ENCODE measurements at places on chromosomes 6 and 20.
A peak's percentile ranks its signal among the peaks of the same experiment; 100 is the strongest.

- DNase-seq = no peak
These were observed 3.5 kb upstream of the DEFB110 start for GRCh38 chr6:50025258-50025657.

DNA sequence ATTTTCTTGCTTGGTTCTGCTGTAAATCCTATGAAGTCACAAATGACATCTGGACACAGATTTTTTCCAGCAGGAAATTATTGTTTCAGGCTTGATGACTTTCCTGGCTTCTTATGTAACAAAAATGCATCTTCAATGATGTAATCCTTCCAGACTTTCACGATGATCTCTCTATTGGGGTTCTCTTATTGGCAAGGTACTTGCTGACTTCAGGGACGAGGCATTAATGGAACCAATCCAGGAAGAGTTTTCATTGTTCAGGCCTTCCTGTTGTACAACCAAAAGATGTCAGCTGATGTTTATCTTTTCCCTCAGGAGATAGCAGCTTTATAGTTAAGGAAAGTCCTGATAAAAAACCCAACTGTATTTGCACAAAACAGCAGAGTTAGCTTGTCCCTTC is 118.5 kb upstream of the MMS22L start:
- DNase-seq = peak; percentile 7

- no peak for DNase-seq
These were observed at the start of gene MUC22 for GRCh38 chr6:31010393-31011060. Gene MUC22, plus strand, starts transcription at chr6:31010474. Its CDS starts 233 bp downstream, at chr6:31010707.

GRCh38 chr6:109053336-109053735 is 41.3 kb downstream of the SESN1 start:
- DNase-seq = no peak

GRCh38 chr20:13990465-13990864 is at the start of gene SEL1L2:
Gene SEL1L2, minus strand, starts transcription at chr20:13990614. Its CDS starts 80 bp downstream, at chr20:13990534.
- DNase-seq = no peak

GRCh38 chr6:134669485-134669884 is 280.4 kb downstream of the ALDH8A1 start:
- no peak for DNase-seq

DNA sequence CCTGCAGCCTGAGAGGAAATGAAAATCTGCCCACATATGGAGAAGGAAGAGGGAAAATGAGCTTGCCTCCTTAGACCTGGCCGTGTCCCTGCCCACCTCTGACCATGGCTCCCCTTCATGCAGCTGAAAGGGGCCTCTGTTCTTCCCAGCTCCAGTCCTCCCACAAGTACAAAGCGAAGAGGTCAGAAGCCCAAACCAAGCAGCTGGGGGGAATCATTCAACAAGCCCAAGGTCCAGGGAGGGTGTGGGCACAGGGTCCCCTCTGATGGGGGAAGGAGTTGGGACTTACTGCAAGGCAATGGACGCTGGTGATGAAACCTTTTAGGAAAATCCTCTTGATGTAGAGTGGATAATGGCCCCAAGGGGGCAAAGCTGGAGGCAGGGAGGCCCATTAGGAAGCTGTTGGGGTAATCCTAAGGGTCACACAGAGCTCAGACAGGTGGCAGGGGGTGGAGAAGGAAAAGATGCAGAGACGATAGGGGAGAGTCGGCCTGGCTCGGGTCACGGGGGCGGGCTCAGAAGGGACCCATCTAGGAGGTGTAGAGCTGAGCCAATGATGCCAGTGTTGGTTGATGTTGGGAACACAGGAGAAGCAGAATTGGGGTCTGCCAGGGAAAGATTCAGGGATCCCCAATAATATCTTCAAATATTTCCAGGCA is 16.1 kb upstream of the GRM4 start:
- no peak for DNase-seq

- no peak for DNase-seq
These were observed 9.3 kb downstream of the NDRG3 start for GRCh38 chr20:36736451-36737182.

- DNase-seq = no peak
These were observed 119.6 kb downstream of the SCML4 start for GRCh38 chr6:107704347-107705013.

GRCh38 chr6:138509371-138509770 is 10.1 kb upstream of the NHSL1 start:
- no peak for DNase-seq

DNA sequence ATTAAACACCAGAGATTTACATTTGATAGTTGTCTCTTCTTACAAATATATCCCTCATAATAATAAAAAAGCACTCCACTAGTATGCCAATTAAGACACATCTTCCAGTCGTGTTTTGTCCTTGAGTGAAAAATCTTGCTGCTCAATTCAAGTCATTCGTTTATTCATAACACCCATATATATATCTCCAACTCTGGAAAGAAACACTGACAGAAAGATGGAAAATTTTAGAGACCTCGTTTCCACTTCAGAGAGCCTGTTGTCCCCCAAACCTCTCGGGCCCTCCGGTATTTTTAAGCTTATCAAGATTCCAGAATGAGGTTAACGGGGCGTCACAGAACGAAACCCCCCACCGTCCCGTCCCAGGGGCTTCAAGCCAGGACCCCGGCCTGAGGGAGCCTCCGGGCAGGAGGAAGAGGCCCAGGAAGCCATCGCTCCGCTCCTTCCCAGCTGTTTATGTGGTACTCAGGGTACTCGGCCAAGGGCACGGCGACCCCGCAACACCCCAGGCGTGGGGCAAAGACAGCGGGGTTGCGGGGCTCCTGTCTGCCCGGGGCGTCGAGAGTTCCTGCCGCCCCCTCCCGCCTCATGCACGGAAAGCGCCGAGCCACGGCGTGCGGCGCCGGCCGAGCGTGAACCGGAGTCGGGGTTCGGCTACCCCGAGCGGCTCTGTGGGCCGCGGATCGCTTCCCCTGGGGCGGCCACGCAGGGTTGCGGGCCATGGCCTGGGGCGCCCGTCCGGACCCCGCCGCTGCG is 623 bp upstream of the SNX9 start:
- DNase-seq = no peak

DNA sequence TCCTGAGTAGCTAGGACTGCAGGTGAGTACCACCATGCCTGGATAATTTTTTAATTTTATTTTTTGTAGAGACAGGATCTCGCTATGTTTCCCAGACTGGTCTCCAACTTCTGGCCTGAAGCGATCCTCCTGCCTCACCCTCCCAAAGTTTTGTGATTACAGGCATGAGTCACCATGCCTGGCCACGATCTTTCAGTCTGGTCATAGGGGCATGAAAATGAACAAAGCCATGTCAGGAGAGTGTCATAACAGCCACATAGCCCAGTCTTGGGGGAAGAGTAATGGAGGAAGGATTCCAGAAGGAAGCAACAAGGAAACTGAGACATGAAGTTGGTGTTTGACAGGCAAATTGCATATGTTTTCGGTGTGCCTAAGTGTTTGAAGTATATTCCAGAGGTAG is 17.0 kb upstream of the SNX3 start:
- no peak for DNase-seq

- DNase-seq = no peak
These were observed 33.3 kb upstream of the NKAIN2 start for GRCh38 chr6:123770247-123770949.

DNA sequence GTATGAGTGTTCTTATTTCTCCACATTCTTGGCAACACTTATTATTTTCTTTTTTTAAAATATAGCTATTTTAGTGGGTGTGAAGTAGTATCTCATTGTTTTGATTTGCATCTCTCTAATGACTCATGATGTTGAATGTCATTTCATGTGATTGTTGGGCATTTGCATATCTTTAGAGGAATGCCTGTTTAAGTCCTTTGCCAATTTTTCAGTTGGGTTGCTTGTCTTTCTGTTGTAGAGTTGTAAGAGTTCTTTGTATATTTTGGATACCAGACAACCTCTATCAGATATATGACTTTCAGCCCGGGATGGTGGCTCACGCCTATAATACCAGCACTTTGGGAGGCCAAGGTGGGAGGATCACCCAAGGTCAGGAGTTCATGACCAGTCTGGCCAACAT is 5.1 kb upstream of the POPDC3 start:
- no peak for DNase-seq

GRCh38 chr6:18551228-18551627 is 164.1 kb downstream of the RNF144B start:
- peak; percentile 17 for DNase-seq

DNA sequence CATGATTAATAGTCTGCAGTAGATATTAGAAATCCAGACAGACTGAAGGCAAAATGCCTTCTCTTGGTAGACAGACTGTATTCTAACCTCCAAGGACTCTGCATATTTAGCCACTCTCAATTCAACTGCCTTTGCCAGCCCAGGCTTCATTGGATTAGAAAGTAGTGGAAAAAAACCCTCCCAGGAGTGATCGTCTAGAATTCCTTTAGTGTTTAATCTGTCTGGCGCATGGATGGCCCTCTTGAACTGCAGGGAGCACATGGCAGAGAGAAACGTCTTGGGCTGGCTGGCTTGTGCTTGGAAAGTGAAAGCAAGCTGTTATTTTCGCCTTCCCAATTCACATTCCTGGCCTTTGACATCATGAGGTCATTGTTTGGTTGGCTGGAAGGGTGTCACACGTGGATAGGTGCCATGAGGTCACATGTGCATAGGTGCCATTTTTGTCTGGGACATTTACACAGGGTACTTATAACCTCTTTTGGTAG is 30.9 kb upstream of the NEDD9 start:
- no peak for DNase-seq

- DNase-seq = no peak
These were observed 82.2 kb downstream of the TRERF1 start for GRCh38 chr6:42369568-42369967.

DNA sequence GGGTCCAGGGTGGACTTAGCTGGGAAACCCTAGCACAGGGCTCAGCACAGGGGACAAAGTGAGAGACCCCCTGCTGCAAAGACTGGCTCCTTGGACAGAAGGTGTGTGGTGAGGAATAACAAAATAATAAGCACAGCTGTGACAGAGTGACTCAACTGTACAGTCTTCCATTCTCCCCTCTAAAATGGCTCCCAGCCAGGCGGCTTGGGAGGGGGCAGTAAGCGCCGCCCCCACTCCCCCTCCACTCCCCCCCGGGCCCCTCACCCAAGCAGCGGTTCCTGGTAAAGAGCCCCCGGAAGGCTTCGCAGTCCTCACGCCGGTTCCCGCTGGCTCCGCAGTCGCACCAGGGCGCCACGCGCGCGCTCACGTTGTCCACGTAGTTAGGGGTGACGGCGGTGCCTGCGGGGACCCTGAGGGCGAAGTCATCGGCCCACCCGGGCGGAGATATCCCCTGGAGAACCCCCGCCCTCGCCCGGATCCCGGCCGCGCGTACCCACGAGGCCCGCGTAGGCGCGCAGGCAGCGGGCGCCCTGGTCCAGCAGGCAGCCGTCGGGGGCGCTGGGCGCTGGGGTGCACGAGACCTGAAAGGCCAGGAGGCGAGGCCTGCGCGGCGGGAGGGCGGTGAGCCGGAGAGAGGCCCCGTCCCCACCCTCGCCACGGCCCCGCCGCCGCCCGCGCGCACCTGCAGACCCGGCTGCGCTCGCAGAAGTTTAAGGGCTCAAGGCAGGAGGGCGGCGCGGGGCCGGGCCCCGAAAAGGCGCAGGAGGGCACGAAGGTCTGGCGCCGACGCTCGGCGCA is 2.7 kb downstream of the GFRA4 start:
- DNase-seq = no peak
